ENCODE measurements at places on chromosomes 6 and 20.

DNA sequence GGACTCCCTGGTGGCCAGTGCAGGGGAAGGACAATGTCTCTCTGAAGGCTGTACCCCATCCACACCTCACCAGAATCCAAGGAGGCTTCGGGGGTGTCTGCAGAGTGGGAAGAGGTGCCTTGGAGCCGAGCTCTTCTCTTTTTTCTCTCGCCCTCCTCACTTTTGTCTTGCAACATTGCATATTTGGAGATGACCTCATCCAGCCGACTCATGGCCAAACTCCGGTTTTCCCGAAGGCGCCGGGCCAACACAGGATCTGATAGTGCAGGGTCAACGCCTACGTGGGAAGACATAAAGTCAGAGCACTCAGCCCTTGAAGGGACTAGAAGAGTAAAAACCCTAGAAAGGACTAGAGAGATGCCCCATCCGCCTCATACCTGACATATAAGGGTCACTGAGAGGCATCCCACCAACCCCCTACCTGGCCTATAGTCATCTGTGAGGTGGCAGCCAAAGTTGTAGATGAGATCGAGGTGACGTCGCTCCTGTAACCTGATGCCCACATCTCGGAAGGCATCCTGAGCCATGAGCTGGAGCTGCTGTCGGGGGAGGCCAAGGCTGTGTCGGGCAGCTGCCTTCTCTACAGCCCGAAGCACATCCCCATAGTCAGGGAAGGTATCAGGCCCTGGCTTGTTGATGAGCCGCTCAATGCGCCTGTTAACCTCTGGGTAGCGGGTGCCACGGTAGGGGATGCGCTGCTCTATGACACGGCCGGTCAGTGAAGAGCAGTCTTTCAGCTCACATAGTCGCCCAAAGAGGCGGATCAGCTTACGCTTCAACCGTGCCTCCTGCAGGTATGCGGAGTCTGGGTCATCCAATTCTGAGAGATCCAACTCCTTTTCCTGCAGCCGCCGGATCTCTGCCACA lies 3.0 kb upstream of the ZBTB22 start:
- DNase-seq: no peak

DNA sequence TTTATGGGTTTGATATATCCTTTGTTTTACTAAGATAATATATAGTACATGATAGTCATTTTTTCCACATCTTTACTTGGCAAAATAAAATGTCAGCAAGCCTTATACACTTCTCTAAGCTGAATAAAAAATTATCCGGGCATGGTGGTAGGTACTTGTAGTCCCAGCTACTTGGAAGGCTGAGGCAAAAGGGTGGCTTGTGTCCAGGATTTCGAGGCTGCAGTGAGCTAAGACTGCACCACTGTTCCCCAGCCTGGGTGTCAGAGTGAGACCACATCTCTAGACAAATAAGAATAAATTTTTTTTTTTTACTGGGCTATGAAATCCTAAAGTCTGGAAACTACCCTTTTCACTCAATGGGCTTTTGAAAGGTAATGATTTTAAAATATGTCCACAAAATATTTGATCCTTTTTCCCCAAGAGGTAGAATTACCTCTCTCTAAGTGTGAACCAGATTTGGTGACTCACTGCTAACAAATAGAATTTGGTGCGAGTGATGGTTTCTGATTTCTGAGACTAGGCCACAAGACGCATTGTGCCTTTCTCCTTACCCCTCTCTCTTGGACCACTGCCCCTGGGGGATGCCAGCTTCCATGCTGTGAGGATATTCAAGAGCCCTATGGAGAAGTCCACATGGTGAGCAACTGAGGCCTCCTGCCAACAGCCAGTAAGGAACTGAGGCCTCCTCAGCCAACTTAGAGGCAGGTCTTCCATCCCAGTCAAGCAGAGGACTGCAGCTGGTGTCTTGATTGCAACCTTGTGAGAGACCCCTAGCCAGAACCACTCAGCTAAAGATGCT lies 84.2 kb upstream of the ZNFX1 start:
- DNase-seq: no peak

DNA sequence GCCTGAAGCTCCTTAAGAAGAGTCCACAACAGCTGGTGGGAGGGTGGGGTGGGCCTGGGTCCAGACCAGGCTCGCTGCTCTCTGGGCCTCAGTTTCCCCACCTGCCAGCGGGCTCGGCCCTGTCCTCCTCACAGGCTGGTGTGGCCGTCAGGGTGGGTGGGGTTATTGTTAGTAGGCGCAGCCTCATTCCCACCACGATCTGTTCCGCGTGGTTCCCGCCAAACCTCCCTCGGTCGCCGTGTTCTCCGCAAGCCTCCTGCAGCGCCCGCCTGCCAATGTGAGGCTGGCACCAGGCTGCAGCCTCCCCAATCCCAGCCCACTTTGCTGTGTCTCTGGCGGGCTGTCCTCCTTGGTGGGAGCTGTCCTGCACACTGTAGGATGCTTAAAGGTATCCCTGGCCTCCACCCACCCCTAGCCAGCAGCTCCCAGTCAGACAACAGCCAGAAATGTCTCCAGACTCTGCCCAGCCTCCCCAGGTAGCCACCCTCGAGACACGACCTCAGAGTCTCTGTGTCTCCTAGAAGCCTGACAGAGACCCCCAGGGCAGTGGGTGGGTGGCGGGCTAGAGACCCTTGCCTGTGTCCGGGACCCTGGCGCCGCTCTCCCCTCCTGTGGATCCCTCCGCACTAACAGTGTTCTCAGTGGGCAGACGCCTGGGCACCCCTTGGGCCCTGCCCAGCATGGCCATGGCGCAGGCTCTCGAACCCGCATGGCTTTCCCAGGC lies 15.3 kb downstream of the SLC17A9 start:
- DNase-seq: no peak

- no peak for DNase-seq
Measured at GRCh38 chr6:12175626-12176025, 114.5 kb upstream of the EDN1 start.

- no peak for DNase-seq
Measured at GRCh38 chr20:6855796-6856195, 88.3 kb downstream of the BMP2 start.
